Psoas muscle (tissue), 8 donors: ENCODE measurements at places on chromosomes 1 and 21. TPM values are rescaled to one million over a fixed set of nuclear protein-coding genes. Genes with fewer than 3 reads are reported as not detected.

GRCh38 chr1:61182049-61182448, 99.7 kb downstream of the NFIA start:
- DNase-seq, result no peak

GRCh38 chr1:37040773-37041172, 6.5 kb upstream of the GRIK3 start:
- DNase-seq, result no peak

CLEC20A gene
- not detected for polyA plus RNA-seq

DNA sequence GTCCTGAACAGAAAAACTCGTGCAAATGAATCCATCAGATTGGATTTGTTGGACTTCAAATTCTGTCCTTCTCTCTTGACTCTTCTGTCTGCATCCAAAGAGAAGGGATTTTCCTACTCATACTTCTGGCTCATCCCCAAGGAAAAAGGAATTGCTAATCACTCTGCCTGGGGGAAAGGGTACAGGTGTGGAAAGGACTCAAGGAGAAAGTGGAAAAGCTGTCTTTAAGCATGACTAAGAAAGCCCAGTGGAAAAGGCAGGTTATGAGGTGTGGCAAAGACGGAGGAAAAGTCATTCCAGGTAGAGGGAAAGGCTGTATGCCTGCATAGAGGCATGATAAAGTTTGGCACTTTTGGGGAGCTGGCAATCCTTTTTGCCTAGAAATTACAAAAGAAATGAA, 43.4 kb downstream of the PTGS2 start:
- DNase-seq, result no peak

LAPTM5 gene
- 3.0 TPM for polyA plus RNA-seq

DNA sequence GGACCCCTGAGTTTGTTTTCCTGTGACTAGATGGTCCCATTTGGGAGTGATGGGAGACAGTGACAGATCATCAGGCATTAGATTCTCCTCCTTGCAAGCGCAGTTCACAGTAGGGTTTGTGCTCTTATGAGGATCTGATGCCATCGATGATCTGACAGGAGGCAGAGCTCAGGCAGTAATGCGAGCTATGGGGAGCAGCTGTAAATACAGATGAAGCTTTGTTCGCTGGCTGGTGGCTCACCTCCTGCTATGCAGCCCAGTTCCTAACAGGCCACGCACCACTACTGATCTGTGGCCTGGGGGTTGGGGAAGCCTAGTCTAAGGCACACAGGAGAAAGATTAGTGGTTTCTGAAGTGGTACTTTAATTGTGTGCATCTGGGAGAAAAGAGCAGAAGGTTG, 7.1 kb upstream of the PLPP3 start:
- DNase-seq, result no peak

- no peak for DNase-seq
These were observed 760.1 kb upstream of the NEGR1 start for GRCh38 chr1:73042403-73042802.

INTS7 gene
- 9.2 TPM for polyA plus RNA-seq

- no peak for DNase-seq
These were observed 68.3 kb upstream of the TARDBP start for GRCh38 chr1:10943991-10944730.

- DNase-seq, result no peak
These were observed 585 bp downstream of the NEGR1 start for GRCh38 chr1:72281637-72282270.

GRCh38 chr1:5379176-5379759, 613.0 kb downstream of the NPHP4 start:
- no peak for DNase-seq

DNA sequence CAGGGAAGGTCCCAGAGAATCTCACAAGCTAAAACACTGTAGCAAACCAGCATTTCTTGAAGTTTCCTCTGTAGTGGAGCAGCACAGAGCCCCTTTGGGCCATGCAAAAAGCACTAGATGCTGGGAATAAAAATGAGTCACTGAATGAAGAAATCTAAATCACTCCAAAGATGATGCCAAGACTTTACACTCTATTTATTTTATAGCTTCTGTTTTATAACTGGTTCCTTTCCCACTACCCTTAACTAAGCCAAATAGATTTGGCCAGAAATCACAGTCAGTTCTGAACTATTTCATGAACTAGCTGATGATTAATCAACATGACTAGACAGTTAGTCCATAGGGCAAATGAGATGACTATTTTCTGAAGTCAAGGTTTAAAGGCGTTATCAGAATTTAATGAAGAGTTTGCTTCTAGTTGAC, 89.5 kb downstream of the SCMH1 start:
- DNase-seq, result no peak

SUSD4 gene
- polyA plus RNA-seq, result 0.08 TPM

PGLYRP4 gene
- polyA plus RNA-seq, result not detected

DNA sequence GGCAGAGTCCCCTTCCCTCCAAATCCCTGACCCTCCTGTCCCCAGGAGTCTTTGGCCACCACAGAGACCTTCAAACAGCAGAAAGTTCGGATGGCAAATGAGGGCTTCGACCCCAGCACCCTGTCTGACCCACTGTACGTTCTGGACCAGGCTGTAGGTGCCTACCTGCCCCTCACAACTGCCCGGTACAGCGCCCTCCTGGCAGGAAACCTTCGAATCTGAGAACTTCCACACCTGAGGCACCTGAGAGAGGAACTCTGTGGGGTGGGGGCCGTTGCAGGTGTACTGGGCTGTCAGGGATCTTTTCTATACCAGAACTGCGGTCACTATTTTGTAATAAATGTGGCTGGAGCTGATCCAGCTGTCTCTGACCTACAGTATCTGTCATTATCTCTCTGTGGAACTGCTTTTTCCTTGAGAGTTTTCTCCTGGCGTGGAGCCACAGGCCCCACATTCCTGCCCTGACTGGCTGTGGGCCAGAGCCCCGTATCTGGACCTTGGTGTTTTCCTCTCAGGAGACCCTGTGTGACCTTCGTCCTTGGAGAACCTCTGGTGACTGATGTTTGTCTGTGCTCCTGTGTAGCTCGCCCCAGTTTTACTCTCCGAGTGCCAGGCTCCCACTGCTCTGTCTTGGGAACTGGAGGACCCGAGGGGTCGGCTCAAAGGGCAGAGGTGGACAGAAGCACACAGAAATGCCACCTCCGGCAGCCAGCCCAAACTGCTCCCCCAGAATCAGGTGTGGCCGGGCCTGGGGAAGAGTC, 4.8 kb downstream of the SLC27A3 start:
- no peak for DNase-seq

TMEM81 gene
- polyA plus RNA-seq, result 3.9 TPM

NUP210L gene
- not detected for polyA plus RNA-seq

DNA sequence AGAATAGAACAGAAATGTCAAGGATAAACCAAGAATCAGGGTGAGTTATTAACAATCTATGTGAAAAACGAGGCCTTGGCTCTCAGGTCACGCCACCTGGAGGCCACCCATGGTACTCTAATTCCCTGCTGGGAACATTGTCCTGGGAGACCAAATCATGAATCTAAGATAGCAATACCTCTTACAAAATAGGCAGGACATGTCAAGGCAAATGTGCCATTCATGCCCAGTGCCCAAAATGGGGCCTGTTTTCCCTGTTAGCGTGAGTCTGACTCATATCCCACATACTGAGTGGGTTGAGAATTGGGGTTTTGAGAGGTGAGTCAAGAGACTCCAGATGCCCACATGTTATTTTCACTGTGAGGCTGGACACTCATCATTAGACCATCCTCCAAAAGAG, 380.8 kb downstream of the HHIPL2 start:
- peak; percentile 18 for DNase-seq

GIPC2 gene
- 0.72 TPM for polyA plus RNA-seq

ADAMTSL4 gene
- 32.6 TPM for polyA plus RNA-seq

DNA sequence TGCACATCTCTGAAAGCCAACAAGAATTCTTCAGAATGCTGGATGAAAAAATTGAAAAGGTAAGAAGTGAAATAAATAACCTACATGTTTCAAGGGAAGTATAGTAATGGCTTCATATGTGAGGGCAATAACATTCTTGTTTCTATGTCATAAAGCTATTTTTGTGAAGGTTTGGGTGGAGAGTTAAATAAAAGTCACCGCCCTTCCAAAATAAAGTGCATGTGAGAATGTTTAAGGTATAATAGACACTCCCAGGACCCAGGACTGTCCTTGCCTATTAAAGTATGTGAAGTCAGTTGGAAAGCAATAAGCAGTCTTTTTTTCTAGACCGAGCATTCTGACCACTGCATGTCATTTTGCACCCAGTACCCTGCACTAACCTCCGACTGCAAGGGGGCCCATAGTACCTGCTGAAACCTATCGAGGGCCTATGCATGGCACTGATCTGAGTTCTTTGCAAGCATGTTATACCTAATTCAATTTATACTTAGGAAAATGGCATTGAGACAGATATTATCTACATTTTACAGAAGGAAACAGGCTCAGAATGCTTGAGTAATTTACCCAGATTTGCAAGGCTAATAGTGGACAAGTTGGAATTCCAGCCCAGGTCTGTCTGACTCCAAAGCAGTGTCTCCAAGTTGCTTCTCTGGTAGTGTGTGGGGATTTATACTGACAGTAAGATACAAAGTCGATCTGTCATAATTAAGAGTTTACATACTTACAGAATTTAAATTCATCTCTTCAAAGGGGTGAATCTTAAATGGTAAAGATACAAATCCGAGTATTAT, 156.1 kb downstream of the EDEM3 start:
- no peak for DNase-seq

CLCA4 gene
- not detected for polyA plus RNA-seq

GRCh38 chr1:17347769-17348592, 24.0 kb upstream of the PADI6 start:
- no peak for DNase-seq

ACOT11 gene
- polyA plus RNA-seq, result 0.93 TPM

DNA sequence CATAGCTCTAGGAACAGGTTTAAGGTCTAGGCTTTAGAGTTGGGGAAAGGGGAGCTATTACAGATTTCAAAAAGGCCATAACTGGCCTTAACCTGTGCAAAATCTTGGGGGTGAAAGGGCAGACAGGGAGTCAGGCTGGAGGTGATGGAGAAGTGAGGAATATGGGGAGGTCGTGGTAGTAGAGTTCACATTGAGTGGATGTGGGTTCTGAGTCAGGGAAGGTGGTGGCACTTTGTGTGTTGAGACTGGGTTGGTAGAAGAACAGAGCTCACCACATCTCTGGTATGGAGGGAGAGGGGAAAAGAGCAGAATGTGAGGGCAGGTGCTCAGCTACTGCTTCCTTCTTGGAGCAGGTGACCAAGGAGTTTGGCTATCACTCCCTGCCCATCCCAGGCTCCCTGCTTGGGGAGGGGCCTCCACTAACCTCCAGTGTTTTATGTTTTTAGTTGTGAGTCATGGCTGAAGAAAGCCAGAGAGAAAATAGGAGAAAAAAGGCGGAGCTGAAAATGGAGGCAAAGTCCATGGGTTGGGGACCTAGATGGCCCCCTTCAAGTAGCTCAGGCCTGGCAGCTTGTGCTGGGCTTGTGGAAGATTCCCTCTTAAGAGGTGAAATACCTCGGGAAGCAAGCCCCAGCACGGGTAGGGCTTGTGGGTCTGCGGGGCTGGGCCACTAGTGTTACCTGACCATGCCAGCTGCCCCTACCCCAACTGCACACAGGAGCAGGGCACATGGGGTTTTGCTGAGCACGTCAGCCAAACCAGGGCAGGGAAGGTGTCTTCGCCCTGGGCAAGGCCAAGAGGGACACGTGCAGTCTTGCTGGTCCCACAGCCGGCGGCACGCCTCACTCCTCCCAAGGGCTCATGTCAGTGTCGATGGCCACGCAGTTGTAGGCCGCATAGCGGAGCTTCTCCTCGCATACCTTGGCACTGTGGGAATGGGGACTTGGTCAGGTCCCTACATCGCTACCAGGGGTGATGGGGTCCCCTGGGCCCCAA, 8.2 kb downstream of the HECTD3 start:
- DNase-seq, result peak; percentile 24

- no peak for DNase-seq
These were observed 1.7 kb downstream of the DHCR24 start for GRCh38 chr1:54885237-54885679.

OLFML3 gene
- polyA plus RNA-seq, result 13.5 TPM

DNA sequence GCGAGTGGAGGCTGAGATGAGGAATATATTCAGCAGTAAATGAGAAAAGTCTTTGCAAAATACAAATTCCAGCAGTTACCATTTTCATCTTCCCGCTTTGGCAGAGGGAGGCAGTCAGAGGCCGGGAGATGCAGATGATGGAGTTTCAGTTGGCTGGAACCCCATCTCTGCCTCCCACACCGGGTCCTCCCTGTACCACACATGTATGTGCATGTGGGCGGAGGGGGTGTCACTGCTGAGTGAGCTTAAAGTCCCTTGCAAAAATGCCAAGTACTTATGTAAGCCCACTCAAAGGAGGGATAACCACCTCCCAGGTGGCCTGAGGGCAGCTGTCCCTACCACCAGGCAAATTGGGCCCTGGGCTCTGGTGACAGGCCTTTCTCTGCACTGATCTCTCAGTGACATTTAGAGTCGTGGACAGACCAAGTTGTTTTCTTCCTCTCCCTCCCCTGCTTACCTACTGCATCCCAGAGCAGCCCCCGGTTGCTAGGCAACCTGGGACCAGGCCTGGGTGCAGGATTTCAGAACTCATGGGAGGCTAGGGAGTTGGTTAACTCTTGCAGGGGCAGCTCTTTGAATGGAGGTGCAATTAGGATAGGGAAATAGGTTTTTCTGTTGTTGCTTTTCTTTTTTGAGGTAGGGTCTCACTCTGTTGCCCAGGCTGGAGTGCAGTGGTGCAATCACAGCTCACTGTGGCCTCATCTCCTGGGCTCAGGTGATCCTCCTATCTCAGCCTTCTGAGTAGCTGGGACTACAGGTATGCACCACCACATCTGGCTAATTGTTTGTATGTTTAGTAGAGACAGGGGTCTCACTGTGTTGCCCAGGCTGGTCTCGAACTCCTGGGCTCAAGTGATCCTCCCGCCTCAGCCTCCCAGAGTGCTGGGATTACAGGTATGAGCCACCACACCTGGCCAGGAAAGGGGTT, 17.1 kb upstream of the UBXN10 start:
- no peak for DNase-seq

ZBTB8A gene
- 1.6 TPM for polyA plus RNA-seq

- no peak for DNase-seq
These were observed 973 bp downstream of the SDF4 start for GRCh38 chr1:1230656-1231399.

CD1C gene
- polyA plus RNA-seq, result 0.06 TPM

GRCh38 chr1:161705537-161705936, 1.5 kb upstream of the FCRLA start:
- DNase-seq, result no peak

SHISA4 gene
- 151 TPM for polyA plus RNA-seq
